ENCODE measurements at places on chromosomes 3 and 15. TPM values are rescaled to one million over a fixed set of nuclear protein-coding genes. Genes with fewer than 3 reads are reported as not detected.

The IGSF10 gene
- polyA plus RNA-seq = 5.5 TPM

The CDAN1 gene
- polyA plus RNA-seq = 16.0 TPM

The KNG1 gene
- not detected for polyA plus RNA-seq

The CACNA1D gene
- polyA plus RNA-seq = 1.4 TPM

The INO80 gene
- 18.3 TPM for polyA plus RNA-seq

The ABCF3 gene
- polyA plus RNA-seq = 53.2 TPM

The MED12L gene
- 10.0 TPM for polyA plus RNA-seq

The ITGB5 gene
- polyA plus RNA-seq = 18.3 TPM

The ADAMTSL3 gene
- 33.1 TPM for polyA plus RNA-seq

The DPPA4 gene
- polyA plus RNA-seq = 1.1 TPM

The RAB6B gene
- polyA plus RNA-seq = 10.7 TPM

The CPA3 gene
- polyA plus RNA-seq = 1.3 TPM

The P2RY13 gene
- polyA plus RNA-seq = 1.1 TPM

The KY gene
- polyA plus RNA-seq = 73.0 TPM

The PRTG gene
- polyA plus RNA-seq = 3.2 TPM

The LOXL1 gene
- polyA plus RNA-seq = 29.7 TPM

The C2CD4B gene
- polyA plus RNA-seq = 1.8 TPM

The AQR gene
- 16.9 TPM for polyA plus RNA-seq

The PLA2G4D gene
- 0.14 TPM for polyA plus RNA-seq

The CLEC3B gene
- polyA plus RNA-seq = 94.4 TPM

The THAP10 gene
- polyA plus RNA-seq = 2.5 TPM

The LMAN1L gene
- not detected for polyA plus RNA-seq

The UNC13C gene
- 2.5 TPM for polyA plus RNA-seq
